ENCODE measurements at places on chromosomes 6 and 20.

GRCh38 chr6:71130277-71130676 is 158.3 kb upstream of the OGFRL1 start:
- DNase-seq = no peak

- no peak for DNase-seq
Observed at GRCh38 chr6:90415178-90415577, 118.5 kb upstream of the BACH2 start.

DNA sequence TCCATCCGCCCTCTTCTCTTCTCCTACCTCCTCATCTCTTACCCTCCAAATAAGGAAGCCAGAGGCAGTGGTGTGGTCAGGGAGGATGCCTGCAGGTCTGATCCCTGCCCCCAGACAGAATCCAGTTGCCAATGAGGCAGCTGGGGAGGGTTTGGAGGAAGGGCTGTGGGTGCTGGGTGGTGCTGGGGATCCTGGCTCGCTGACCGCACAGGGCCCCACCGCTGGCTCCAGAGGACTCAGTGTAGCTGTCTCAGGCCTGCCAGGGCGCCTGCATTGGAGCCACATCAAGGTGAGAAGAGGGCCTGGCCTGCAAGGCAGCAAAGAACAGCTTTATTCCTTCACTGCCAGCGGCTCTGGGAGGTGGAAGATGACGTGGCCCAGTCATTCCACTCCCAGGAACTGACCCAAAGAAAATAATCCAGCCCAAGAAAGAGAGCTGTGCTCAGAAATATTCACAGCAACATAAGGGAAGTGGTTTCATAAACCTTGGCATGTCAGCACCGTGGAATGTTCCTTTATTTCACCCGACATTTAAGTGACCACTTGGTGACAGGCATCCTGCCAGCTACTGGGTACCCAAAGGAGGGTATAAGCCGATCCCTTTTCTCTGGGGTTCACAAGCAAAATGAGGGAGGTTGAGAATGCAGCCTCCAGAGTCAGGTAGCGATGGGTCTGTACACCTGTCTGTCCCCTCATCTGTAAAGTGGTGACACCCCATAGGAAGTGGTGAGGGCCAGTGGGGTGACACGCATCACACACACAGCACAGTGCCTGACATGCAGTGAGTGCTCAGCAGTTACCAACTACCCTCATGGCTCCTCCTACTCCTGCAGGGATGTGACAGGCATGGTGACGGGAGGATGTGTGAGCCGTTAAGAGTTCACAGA is 125.1 kb downstream of the SNX5 start:
- no peak for DNase-seq

DNA sequence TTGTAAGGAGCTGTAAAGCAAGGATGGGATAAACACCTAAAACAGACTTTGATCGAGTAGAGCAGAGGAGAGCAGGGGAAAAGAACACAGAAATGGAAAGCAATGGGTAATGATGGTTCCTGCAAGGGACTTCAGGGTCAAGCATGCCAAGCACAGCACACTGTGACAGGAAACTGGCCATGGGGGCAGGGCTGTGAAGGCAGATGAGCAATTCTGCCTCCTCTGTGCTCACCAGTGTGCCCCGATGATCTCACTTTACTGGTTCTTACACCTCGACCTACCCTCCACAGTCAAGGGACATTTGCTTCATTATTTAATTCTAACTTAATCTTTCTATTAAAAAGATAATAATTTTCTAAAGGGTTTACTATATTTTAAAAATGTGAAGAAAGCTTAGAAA is 21.6 kb upstream of the MYB start:
- DNase-seq = no peak

DNA sequence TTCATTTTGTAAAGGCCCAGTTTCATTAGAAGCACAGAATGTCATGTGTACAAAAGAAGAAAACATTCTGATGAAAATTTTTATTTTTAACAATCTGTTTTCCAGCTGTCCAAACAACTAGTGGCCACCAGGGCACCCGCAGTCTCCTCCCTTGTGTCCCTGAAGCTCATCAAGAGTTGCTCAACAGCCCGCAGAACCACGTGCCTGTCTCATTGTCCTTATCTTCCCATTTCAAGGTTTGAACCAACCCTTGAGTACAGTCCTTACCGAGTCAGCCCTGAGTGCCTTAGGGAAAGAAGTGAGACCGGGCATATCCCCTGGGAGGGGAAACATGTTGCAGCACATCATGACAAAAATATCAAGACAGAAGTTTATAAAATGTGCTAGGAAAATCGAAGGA is 15.9 kb upstream of the ZNF133 start:
- no peak for DNase-seq

- DNase-seq = no peak
Observed at GRCh38 chr20:17262786-17263185, 35.9 kb downstream of the PCSK2 start.

- DNase-seq = no peak
Observed at GRCh38 chr6:163188746-163189145, 225.8 kb upstream of the QKI start.

- no peak for DNase-seq
Observed at GRCh38 chr6:154479351-154479769, 31.1 kb downstream of the CNKSR3 start.

DNA sequence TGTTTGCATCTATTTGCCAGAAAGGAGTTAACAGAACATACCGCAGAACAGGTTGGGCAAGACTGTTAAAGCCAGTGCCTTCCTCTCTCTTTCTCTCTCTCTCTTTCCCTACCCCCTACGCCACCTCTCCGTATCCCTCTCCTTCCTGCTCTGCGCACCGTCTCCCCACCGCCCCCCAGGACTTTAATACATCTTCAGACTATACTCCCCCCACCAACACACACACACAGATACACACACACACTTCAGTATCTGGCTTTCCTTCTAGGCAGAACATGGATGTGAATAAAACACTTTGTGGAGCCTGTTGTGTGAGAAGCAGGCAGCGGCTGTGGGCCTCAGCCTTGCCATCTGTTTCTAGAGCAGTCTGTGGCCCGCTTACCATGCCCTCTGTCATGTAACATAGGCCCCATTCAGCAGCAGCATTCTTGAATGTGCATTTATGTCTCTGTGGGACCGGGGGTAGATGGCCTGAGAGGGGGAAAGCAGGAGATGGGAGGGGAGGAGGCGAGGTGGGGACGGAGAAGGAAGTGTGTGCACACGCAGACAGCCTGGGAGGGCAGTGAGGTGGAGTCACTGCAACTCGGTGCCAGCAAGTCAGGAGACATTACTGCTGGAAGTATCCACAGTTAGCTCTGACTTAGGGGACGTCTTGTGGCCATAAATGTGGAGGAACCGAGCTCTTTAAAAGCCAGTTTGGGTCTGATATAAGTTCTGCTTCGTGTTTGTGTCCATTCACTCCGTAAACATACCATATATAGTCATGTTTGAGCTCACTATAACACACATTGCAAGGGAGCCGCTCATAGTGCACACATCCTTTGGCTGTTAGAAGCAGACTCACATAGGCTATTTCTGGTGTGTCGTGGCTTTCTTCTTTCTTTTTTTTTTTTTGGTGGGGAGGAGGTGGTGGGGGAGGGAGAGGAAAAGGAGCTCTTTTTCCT is 38.4 kb downstream of the RREB1 start:
- no peak for DNase-seq

DNA sequence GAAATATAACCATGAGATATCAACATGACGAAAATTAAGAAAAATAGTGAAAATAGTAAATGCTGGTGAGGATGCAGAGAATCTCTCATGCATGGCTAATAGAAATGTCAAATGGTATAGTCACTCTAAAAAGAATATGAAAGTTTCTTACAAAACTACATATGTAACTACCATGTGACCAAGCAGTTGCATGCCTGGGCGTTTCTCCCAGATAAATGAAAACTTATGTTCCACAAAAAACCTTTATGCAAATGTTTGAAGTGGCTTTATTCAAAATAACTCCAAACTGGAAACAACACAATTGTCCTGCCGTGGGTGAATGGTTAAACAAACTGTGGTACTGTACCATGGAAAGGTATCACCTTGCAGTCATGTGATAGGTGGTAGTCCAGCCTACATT is 112.4 kb downstream of the HDGFL1 start:
- DNase-seq = no peak

DNA sequence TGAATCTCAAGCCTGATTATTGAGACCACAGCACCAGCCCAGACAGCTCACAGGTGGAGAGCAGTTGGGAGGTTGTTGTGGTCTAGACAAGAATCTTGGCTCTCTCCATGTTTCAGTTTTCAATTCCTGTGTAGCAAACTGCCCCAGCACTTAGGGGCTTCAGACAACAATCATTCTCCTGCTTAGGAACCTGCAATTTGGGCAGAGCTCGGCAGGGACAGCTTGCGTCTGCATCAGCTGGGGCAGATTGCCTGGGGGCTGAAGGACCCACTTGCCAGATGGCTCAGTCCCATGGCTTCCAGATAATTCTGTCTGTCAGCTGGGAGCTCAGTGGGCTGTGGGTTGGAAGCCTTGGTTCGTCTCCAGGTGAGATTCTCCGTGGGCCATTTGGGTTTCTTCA is 6.9 kb downstream of the TGM6 start:
- DNase-seq = no peak

DNA sequence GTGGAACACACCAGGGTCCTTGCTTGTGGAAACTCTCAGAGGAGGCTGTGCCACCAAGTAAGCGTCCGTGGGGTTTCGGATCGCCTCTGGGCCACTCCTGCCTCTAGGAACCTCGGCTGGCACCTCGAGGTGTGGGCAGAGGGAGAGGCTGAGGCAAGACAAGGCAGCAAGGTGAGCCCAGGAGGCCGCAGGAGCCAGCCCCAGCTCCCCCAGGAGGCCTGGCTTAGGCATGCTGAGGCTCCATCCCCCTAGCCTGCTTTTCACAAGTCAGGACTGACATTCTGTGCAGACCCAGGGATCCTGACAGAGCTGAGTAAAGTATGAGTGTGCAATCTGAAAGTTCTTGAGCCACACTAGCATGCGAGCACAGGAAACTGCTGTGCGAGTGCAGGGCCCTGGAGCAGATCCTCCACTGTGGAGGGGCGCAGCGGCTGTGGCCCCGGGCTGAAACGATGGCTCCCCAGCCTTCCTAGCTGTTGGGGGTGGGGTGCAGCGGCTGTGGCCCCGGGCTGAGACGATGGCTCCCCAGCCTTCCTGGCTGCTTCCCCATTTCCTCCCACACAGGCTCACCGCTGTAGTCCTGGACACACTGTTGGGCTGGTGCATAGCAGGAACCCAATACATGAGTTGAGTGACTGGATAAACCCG is 75.2 kb upstream of the CD93 start:
- DNase-seq = no peak

GRCh38 chr6:165662749-165663376 is at the start of gene PDE10A:
PDE10A (minus strand) TSS chr6:165663241; CDS start chr6:165662811, 430 bp downstream.
- DNase-seq = no peak

GRCh38 chr6:54404791-54405190 is 96.5 kb downstream of the TINAG start:
- no peak for DNase-seq

DNA sequence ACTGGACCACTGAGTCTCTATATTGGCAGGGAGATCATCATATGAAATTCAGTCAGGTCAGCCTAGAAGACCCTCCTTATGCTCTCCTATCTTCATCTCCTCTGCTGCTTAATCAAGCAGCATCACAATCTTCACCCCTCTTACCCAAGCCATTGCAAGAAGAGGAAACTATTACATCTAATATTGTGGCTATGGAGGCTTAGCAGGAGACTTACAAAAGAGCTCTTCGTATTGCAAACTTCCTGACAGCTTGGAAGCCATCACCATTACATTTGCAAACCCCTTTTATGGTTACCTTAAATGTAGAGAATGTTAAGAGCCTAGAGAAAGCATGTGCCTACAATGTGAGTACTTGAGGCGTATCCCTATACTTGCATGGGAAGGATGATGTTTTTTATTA is 87.2 kb upstream of the STXBP5 start:
- DNase-seq = no peak

- DNase-seq = no peak
Observed at GRCh38 chr20:48463096-48463720, 364.6 kb downstream of the PREX1 start.

GRCh38 chr6:25889877-25890853 is 16.1 kb upstream of the SLC17A3 start:
- no peak for DNase-seq

DNA sequence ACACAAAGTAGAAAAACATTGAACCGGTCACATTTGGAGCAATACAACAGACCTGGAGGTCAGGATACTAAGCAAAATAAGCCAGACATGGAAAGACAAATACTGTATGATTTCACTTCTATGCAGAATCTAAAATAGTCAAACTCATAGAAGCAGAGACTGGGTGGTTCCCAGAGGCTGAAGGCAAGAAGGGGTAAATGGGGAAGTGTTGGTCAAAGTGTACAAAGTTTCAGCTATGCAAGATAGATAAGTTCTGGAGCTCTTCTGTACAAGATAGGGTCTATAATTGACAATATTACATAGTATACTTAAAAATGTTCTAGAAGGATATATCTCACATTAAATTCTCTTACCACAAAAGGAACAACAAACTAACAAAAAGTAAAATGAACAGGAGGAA is 70.3 kb downstream of the TMEM244 start:
- DNase-seq = no peak

GRCh38 chr20:20368418-20369249 is 730 bp downstream of the INSM1 start:
- DNase-seq = no peak

All from NCI-H2081 treated with DMSO at 0.1 percent for 48 hours (cell line).